Gastroesophageal sphincter (tissue), 4 donors: ENCODE measurements at places on chromosomes 1 and 21. TPM values are rescaled to one million over a fixed set of nuclear protein-coding genes. Genes with fewer than 3 reads are reported as not detected.
A peak's percentile ranks its signal among the peaks of the same experiment; 100 is the strongest.

The CNTN2 gene
- total RNA-seq: 4.2 TPM

GRCh38 chr1:39107341-39108290 lies 81.5 kb downstream of the NDUFS5 start:
- no peak for ATAC-seq

GRCh38 chr1:29557701-29558600 lies 321.6 kb downstream of the PTPRU start:
- no peak for ATAC-seq

The ATP1A4 gene
- total RNA-seq: not detected

DNA sequence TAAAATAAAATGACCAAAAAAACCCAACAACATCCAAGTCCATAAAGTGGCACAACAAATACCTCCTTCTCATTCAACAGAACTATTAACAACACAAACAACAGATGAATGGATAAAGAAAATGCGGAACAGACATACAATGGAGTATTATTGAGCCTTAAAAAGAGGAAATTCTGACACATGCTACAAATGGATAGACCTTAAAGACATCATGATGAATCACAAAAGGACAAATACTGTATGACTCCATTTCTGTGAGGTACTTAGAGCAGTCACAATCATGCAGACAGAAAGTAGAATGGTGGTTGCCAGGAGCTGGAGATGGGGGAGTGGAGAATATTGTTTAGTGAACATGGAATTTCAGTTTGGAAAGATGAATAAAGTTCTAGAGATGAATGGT lies 42.6 kb downstream of the EYA3 start:
- ATAC-seq: no peak

DNA sequence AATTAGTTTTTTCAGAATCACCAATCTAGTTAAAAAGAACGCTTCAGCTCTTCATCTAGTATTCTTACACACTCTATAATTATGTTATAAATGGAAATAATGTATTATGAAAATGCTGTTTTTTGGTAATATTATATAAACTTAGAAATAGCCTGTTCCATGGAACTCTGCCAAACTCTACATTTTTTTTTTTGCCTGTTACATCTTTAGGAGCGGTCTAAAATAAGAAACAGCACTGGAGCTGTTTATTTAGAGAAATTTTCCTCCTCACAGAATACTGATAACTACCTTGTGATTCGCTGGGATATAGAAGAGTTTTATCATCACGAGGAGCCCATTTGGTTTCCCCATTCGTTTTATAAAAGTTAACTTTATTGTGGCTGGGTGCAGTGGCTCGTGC lies 58.5 kb downstream of the PKN2 start:
- ATAC-seq: no peak

The SPRR2D gene
- 22.4 TPM for total RNA-seq

- no peak for ATAC-seq
Measured at GRCh38 chr1:208303743-208304712, 59.8 kb upstream of the PLXNA2 start.

DNA sequence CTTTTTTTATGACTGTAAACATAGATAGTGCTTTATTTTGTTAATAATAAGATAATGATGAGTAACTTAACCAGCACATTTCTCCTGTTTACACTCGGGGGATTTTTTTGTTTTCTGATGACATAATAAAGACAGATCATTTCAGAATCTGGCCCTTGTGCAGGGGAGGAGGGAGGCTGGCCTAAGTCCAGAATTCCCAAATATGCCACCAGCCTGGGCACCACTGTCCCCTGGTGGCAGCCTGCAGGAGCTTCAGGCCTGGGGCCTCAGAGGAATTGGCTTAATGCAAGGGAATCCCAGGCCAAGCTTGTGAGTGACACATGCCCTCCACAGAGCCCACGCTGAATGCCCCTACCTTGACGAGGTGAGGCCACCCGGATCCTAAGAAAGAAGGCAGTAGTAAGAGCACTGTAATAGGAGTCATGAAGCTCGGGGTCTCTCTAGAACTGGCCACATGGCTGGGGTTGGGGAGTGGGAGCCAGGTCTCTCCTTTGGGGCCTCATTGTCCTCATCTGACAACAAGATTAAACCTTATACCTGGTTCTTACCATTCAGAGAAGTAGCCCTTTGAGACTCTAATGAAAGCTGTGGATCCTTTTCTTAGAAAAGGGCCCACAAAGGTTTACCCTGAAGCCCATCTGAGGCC lies 24.1 kb downstream of the ETNK2 start:
- ATAC-seq: peak; percentile 54

- ATAC-seq: no peak
Measured at GRCh38 chr1:195962051-195962450, 646.2 kb downstream of the KCNT2 start.

The UBE2U gene
- total RNA-seq: not detected

DNA sequence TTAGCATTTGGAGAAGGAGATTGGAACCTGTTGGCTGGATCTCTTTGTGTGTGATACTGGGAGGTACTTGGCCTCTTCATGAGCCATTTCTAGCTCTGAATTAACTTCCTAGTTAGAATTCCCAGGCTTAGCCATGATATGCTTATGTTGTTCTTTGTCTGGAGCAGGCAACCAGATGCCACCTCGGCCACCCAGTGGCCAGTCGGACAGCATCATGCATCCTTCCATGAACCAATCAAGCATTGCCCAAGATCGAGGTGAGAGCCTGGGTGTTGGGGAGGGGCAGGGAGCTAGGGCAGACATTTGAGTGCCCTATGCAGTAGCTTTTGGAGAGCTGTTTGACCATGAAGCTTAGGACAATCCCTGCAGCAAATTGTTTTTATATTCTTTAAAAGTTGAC lies 26.5 kb upstream of the PIGV start:
- ATAC-seq: no peak

DNA sequence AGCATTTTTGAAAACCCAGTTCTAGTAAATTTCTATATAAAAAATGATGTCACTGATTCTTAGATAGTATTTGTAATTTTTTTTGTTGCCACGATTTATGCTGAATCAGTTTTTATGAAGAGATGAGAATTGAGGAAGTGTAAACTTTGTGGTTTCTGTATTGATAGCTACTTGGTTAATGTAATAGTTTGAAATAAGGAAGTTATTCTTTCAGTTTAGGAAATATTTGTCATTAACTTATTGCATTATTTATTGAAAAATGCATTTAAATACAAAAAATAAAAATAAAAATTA lies 97.8 kb downstream of the ZFYVE9 start:
- ATAC-seq: no peak

DNA sequence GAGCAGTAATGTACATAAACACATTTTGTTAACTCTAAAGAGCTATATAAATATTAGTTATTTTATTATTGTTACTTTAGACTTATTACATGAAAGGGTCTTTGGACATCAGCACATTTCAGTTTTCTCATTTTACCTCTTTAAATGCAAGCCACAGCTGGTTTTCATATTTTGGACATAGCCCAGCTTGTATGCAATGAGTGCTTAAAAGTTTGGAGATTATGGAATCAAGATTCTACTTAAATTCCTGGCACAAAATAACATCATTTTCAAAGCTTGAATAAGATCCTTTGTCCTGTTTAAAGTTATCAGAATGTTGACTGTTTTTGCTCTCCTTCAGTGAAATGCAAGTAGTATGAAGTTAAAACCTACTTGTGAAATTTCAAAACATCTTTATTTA lies 15.5 kb upstream of the LEPR start:
- no peak for ATAC-seq

- ATAC-seq: no peak
Measured at GRCh38 chr21:18951271-18952038, 547.9 kb upstream of the TMPRSS15 start.

- ATAC-seq: peak; percentile 50
Measured at GRCh38 chr1:4836574-4836973, 182.2 kb downstream of the AJAP1 start.

GRCh38 chr1:23369335-23370013 lies at the start of gene ZNF436:
ZNF436 (minus strand) TSS chr1:23369836; CDS start chr1:23368005, 1,831 bp downstream.
- ATAC-seq: no peak

The MTARC1 gene
- 8.1 TPM for total RNA-seq

GRCh38 chr1:56645677-56646305 lies 677 bp downstream of the PRKAA2 start:
- peak; percentile 44 for ATAC-seq

DNA sequence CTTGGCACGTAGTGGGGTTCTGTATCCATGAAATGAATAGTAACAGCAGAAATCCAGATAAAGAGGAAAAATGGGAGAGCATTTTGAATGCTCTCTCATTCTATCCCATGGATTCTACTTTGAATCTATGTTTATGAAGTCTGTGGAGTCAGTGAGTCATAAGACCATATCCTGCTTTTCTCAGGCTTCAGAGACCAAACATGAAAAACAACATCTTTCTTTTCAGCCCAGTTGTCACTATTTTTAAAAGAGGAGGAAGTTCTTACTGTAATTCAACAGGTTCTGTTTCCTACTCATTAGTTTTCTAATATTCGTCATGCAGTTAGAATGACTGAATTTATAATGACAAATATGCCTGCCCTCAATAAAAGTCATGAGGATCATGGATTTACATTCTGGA lies 39.4 kb upstream of the CD55 start:
- ATAC-seq: no peak
